ENCODE measurements at places on chromosomes 7 and 10. TPM values are rescaled to one million over a fixed set of nuclear protein-coding genes. Genes with fewer than 3 reads are reported as not detected.

The OR6B1 gene
- total RNA-seq, result not detected

The ATOH7 gene
- total RNA-seq, result not detected

The ZNF488 gene
- 1.8 TPM for total RNA-seq

The PRRT4 gene
- total RNA-seq, result 0.63 TPM

The KAZALD1 gene
- 3.8 TPM for total RNA-seq

The WEE2 gene
- total RNA-seq, result not detected

The PALD1 gene
- 15.5 TPM for total RNA-seq

The CRPPA gene
- total RNA-seq, result 3.3 TPM

The MUC3A gene
- 230 TPM for total RNA-seq

The PUS7 gene
- total RNA-seq, result 5.3 TPM

The CAMK2G gene
- total RNA-seq, result 43.7 TPM

The CNPY1 gene
- total RNA-seq, result not detected

The ZNF503 gene
- 15.9 TPM for total RNA-seq

DNA sequence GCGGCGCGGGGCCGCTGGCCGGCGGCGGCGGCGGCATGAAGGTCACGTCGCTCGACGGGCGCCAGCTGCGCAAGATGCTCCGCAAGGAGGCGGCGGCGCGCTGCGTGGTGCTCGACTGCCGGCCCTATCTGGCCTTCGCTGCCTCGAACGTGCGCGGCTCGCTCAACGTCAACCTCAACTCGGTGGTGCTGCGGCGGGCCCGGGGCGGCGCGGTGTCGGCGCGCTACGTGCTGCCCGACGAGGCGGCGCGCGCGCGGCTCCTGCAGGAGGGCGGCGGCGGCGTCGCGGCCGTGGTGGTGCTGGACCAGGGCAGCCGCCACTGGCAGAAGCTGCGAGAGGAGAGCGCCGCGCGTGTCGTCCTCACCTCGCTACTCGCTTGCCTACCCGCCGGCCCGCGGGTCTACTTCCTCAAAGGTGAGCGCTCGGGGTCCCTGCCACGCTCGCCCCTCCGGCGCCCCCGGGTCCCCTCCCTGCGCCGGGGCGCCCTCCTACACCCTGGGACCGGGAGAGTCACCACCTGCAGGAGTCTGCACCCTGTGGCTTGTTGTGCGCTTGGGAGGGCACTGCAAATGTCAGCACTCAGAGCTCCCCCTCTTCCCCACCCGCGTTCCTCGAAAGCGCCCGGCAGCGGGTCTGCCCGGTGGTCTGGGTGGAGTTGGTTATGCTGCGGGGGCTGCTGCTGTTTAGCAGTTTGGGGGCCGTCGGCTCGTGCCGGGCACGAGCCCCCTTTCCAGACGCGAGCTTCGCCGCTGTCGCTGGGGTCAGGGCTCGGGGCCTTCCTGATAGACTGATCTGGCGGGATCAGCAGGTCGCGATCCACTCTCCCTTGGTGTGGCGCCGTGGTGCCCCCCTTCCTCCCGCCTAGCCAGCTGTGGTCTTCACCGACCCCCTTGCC is 627 bp downstream of the DUSP5 start:
- DNase-seq, result peak; percentile 49

DNA sequence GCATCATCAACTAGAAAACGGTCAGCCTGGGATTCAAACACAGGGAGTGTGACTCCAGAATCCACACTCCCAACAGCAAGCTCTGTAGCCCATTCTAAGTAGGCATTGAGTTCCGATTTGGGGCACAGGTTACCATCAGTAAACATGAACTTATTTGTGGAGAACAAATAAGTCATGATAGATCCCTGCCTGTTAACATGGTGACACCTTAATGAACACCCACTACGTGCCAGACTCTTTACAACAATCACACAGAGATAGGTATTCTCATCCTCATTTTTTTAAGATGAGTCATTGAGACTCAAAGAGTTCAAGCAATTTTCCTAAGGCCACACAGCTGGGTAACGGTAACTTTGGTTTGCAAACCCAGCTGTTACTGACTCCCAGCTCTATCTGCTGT is 91.5 kb downstream of the LYZL2 start:
- no peak for DNase-seq

GRCh38 chr10:26448706-26449435 is 10.7 kb downstream of the APBB1IP start:
- peak; percentile 28 for DNase-seq

GRCh38 chr7:115682507-115682906 is 348.1 kb downstream of the TFEC start:
- DNase-seq, result no peak

DNA sequence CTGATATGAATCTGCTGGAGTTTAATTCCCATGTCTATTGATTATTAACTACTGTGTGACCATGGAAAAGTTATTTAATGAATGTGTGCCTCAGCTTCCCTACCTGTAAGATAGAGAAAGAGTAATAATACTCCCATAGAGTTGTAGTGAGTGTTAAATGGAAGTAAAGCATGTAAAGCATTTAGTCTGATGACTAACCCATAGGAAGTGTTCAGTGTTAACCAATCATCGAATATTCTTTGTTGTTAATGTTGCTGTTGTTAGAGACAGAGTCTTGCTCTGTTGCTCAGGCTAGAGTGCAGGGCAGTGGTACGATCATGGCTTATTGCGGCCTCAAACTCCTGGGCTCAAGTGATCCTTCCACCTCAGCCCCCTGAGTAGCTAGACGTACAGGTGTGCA is 36.2 kb upstream of the CCDC6 start:
- DNase-seq, result no peak

GRCh38 chr7:30924624-30925023 is 13.0 kb downstream of the AQP1 start:
- DNase-seq, result peak; percentile 9

DNA sequence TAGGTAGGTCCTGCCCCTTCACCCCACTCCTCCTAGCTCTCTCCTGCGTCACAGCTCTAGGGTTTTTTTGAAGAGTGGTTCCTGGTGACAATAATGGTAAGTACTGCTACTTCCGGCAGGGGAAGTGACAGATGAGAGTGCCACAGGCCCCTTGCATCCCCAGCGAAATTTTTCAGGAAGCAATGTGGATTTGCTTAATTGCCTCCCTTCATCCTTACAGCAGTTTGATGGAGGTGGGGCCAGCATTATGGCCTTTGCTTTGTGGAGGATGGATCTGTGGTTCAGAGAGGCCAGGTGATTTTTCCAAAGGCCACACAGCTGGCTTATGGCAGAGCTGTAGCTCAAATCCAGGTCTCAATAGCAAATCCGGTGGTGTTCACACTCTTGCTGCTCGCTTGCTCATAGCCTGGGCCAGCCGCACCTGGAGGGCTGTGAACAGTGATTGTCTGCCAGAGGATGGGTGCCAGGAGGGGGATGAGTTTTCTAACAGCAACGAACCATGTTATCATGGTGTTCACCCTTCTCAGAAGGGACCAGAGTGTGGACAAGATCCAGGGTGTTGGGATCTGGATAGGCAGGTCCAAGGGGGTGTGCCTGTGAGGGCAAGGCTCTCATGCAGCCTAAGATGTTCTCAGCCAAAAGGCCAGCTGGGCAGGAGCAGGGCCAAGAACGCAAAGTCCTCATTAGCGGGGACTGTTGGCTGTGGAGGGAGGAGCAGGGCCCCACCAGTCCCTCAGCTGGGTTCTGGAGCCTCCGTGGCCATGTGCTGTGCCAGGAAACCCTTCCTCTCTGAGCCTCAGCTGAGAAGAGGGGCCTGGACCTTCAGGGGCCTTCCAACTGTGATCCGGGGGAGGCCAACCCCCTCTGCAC is 89.0 kb downstream of the EMX2 start:
- DNase-seq, result no peak

- DNase-seq, result no peak
These were observed 607.4 kb upstream of the MBL2 start for GRCh38 chr10:53379956-53380355.

GRCh38 chr10:43322769-43323168 is 48.7 kb upstream of the FXYD4 start:
- peak; percentile 95 for DNase-seq

- DNase-seq, result no peak
These were observed 747.4 kb upstream of the VSTM2A start for GRCh38 chr7:53794816-53795215.

- DNase-seq, result peak; percentile 36
These were observed 106.8 kb downstream of the CYP26A1 start for GRCh38 chr10:93180482-93180931.

DNA sequence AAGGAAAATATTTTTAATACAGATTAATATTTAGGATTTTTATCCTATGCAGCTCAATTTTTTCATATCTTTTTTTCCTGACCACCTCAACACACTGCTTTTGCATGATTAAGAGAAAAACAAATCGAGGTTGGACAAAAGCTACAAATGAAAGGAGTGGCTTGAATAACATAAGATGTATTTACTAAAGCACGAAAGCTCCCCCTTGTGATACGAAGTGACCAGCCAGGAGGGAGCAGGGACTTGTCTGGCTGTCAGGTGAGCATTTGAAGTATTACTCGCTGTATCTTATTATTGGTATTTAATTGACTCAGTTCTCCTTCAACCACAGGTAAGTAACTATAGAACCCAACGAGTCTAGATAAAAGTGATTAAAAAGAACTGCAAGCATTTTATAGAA is 265.2 kb upstream of the PHF14 start:
- no peak for DNase-seq

GRCh38 chr7:17774716-17775288 is 165.5 kb downstream of the SNX13 start:
- DNase-seq, result no peak

GRCh38 chr7:80151274-80151665 is 16.6 kb downstream of the GNAI1 start:
- no peak for DNase-seq

DNA sequence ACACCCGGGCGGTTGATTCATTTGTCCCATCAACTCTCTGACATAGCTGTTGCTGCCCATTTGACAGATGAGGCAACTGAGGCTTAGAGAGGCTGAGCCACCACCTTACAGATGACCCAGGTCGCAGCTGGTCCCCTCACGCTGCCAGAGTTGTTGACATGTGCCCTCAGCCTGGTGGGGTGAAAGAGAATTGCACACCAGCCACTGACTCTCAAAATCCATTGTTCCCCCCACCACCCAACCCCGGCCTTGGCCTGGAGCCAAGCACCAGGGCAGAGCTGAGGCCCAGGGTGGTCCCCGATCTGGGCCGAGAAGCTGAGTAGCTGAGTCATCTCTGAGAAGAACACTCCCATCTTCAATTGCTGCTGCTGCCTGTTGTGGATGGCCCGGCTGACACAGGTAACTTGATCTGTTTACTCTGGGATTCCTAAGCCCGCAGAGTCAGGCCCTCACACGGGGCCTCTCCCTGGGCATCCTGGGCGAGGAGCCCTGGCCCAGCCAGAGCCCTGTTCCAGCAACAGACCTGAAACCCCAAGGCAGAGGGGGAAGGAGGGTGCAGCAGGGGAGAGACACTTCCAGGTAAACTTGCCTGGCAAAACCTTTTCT is 27.5 kb downstream of the PVRIG start:
- peak; percentile 68 for DNase-seq

DNA sequence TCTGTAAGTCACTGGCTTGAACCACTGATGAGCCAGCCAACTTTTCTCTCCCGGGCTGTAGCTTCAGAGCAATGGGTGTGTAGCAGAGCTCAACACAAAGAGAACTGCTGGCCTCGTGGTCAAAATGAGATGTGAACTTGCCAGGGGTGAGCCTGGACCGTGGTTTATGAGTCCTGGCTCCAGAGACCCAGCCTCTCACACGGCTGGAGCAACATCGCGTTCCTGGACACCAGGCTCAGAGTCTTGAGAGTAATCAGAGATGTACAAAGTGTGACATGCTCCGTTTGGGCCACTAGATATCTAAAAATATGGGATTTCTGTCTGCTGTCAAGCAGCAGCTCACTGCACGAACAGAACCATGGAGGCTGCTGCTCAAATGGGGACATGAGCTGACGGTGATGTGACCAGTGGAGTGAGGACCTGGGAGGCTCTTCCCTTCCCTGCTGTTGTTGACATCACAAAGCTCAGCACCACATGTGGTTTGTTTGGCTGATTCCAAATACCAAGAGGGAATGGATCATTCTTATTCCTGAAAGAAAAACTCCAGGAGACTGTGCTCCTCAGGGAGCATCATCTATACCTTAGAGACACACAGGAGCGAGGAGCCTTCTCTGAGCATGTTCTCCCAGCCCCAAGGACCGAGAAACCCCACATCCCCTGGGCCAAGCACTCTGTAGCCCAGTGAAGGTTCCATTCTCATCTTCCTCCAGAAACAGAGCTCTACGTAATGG is 9.2 kb upstream of the SVIL start:
- no peak for DNase-seq

DNA sequence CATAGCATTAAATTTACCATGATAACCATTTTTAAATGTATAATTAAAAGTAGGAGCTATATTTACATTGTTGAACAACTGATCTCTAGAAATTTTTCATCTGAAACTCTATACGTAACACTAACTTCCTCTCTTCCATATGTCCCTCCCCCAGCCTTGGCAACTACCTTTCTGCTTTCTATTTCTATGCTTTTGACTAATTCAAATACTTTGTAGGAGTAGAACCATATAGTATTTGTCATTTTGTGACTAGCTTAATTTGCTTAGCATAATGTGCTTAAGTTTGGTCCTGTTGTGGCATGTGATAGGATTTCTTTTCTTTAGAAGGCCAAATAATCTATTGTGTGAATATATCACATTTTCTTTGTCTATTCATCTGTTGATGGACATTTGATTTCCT is 225.3 kb upstream of the POT1 start:
- no peak for DNase-seq

GRCh38 chr10:95260909-95261552 is 29.8 kb downstream of the PDLIM1 start:
- no peak for DNase-seq

DNA sequence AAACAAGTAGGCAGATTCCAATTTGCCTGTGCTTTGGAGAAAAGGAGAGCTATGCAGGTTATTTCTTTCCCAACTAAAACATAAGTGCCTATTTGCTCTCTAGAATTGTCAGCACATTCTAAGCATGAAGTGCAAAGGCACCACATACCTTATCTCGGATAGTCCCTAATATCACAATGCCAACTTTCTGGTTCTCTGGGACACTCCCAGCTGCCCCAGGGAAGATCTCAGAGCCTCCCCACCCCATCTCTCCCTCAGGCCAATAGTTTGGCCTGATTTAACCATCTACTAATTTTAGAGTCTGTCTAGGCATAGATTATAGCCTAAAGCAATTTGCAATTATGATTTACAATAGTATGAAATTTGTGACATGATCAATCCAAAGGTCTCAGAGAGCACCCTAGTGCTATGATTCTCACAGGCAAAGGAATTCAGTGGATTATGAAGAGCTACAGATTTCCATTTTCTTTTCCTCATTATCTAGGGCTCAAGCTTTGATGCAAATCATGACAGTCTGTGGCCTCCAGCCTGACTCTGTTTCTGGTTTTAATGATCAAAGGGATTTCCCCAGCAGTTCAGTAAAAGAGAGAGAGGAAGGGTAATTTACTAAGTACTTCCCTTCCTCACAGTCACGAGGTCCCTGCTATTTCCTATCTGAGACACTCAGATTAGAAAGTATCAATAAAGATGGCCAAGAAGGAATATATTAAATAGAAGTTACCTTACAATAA is 29.0 kb upstream of the IL6 start:
- DNase-seq, result no peak

GRCh38 chr7:101940830-101941229 is 123.4 kb downstream of the CUX1 start:
- no peak for DNase-seq

GRCh38 chr7:27689591-27690164 is 27.0 kb upstream of the HIBADH start:
- DNase-seq, result no peak

All from mucosa of gallbladder (tissue), 1 donor.